Cardiac muscle cell (in vitro differentiated cells and primary cell): ENCODE measurements at places on chromosomes 4 and X. TPM values are rescaled to one million over a fixed set of nuclear protein-coding genes. Genes with fewer than 3 reads are reported as not detected.

DNA sequence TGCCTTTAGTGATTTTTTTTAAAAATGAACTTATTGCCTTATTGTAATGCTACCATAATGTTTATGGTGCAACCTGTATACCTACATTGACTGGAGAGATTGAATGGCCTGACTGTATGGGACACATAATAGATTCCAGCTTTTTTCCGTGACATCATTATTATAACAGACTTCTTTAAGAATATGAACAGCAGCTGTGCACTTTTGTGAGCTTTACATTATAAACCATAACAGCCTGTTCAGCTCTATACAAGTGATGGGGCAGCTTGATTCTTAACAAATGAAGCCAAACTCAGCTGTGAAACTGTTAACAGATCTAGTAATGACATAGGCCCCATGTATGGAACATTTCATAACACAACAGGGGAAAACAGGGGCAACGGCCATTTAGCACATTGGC, 187.0 kb downstream of the BMPR1B start:
- DNase-seq, result no peak

DNA sequence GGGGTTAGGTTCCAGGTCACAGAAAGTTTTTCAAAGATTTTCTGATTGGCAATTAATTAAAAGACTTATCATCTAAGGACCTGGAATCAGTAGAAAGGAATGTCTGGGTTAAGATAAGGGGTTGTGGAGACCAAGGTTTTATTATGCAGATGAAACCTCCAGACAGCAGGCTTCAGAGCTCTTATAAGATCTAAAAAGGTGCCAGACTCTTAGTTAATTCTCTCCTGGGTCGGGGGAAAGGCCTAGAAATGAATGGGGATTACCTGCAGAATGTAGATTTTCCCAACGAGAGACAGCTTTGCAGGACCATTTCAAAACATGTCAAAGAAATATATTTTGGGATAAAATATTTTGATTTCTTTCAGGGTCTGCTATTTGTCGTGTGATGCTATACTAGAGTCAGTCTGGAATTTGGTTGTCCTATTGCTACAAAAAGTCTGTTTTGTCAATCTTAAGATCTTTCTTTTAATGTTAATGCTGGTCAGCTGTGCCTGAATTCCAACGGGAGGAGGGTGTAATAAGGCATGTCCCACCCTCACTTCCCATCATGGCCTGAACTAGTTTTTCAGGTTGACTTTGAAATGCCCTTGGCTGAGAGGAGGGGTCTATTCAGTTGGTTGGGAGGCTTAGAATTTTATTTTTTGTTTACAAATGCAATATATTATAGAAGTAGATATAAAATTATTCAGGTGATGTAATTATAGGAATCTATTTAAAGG, 15.8 kb downstream of the EGF start:
- no peak for DNase-seq

DNA sequence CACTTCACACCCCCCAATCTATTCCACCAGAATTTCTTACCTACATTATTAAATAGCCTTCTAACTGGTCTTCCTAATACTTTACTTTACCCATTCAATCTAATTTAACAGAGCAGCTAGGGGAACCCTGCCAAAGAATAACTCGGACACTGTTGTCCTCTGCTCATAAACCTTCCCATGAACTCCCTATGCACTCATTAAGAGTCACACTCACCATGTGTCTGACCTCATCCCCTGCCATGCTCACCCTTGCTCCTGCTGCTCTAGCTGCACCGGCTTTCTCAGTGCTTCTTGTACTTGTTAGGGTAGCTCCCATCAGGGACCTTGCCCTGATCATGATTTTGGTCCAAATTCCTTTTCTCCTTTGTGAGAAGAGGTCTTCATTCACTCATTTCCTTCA, 54.6 kb upstream of the GUCY1A1 start:
- DNase-seq, result no peak

MSL3 gene
- 14.2 and 15.4 TPM in 2 replicates for total RNA-seq
